Stimulated activated CD4-positive, alpha-beta T cell treated with anti-CD3 and anti-CD28 coated beads, Interleukin-15, amount 100 ng/mL, for 1 hour (primary cell): ENCODE measurements at places on chromosomes 2 and 18.

DNA sequence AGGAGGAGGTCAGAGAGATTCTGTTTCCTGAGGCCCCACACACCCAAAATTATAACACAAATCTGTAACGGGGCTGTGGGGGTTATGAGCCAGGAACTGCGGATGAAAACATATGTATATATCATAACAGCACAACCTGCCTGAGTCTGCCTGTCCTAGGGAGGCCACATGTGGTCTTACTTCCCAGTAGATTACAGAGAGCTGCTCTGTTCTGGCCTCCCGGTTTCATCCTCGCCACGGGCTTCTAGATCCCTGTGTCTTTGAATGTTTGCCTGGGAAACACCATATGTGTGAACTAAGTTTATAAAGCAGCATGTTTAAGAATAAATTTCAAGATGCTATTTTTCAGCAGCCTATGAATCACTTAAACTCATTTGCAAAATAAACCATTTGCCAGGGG lies 124.0 kb downstream of the TMEM200C start:
- no peak for DNase-seq

GRCh38 chr2:179340678-179341077 lies 76.0 kb upstream of the SESTD1 start:
- no peak for DNase-seq

- DNase-seq: no peak
Measured at GRCh38 chr2:224687156-224687555, 29.0 kb downstream of the CCDC195 start.

DNA sequence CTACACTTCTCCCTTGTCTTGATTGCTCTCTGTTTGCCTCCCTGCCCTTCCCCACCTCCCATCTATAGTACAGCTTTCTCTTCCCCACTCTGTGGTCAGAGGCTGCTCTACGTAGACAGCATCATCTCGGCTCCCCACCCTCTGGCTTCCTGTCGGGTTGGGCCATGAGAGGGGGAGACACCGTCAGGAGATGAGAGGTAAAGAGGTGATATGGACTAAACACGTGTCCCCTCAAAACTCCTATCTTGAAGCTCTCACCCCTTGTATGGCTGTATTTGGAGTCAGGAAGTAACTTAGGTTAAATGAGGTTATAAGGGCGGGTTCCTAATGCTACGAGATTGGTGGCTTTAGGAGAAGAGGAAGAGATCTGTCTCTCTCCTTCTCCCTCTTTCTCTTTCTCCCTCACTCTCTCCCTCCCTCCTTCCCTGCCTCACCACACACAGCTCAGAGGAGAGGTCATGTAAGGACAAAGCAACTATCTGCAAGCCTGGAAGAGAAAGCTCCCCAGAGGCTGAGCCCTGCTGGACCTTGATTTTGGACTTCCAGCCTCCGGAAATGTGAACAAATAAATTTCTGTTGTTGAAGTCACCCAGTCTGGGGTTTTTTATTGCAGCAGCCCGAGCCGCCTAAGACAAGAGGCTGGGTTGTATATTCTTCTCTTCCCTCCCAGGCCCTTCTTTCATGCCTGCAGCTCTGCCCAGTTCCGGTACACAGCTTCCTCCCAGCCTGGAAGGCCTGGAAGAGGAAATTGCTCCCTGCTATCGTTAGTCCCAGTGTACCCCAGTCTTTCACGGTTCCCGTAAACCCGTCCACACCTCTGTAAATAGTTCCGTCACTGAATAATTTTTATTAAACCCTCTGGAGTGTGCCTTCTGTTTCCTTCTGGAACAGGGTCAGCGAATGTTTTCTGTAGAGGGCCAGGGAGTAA lies 138.0 kb downstream of the AKAIN1 start:
- DNase-seq: no peak

- DNase-seq: no peak
Measured at GRCh38 chr2:235896061-235896460, 272.1 kb downstream of the GBX2 start.

GRCh38 chr2:191638079-191638801 lies 39.7 kb upstream of the NABP1 start:
- no peak for DNase-seq
